Esophagus muscularis mucosa (tissue), 4 donors: ENCODE measurements at places on chromosomes 6 and 20. TPM values are rescaled to one million over a fixed set of nuclear protein-coding genes. Genes with fewer than 3 reads are reported as not detected.

Gene SIRPD
- total RNA-seq, result not detected

DNA sequence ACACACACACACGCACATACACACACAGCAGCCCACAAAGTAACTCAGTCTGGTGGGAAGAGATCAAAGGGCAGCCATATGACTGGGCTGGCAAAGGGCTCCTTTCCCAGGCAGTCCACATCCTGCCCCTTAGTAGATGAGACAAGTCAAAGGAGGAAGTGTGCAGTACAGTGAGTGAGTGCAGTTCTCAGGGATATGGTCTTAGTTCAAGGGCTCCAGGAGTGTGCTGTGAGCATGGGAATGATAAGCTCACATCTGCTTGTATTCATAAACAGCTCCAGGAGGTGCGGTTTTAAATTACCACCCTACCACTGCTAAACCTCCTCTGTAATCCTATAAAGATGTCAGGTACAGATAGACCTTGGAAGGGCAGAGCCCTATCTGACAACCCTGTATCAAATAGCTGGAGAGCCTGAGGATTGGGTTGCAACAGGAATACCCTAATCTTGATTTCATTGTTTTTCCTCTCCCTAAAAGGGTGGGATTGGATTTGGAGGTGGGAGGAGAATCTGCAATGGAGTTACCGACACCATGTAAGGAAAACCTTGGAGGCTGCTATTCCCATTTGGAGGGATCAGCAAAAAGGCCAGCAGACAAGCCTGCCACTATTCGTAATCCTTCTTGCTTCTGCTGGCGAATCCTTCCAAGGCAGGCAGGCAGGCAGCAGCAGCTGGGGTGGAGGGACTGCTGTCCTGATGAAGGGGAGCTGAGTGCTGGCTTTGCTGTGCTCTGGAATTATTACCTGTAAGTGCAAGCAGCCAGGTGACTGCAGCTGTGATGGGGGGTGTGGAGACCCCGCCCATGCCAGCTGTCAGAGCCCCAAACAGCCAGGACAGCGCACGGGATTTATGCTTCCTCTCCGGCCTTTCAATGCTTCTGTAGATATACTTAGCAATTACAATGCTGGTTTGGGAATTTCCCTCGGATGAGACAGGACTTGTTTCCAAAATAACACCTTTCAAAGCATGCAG is 342.7 kb downstream of the PRL start:
- H3K4me1 ChIP-seq, result peaks cover 38% of the 10 kb centered on the region
- peak overlapping the region; percentile 59 for H3K27ac ChIP-seq
- DNase-seq, result no peak
- H3K36me3 ChIP-seq, result no peaks in the 10 kb centered on the region
- no peak overlapping the region for H3K4me3 ChIP-seq
- H3K27me3 ChIP-seq, result no peaks in the 10 kb centered on the region

GRCh38 chr6:43725643-43726580 is 38.3 kb upstream of the MRPS18A start:
- no peaks in the 10 kb centered on the region for H3K27me3 ChIP-seq
- H3K27ac ChIP-seq, result no peak overlapping the region
- H3K4me3 ChIP-seq, result no peak overlapping the region
- no peak for DNase-seq

Gene ANGPT4
- total RNA-seq, result not detected

Gene BMP7
- total RNA-seq, result 6.3 TPM

GRCh38 chr6:151096255-151096612 is 143.5 kb upstream of the AKAP12 start:
- no peaks in the 10 kb centered on the region for H3K4me1 ChIP-seq
- no peaks in the 10 kb centered on the region for H3K27me3 ChIP-seq
- H3K27ac ChIP-seq, result no peak overlapping the region
- H3K4me3 ChIP-seq, result no peak overlapping the region
- no peak for DNase-seq
- peaks cover 7% of the 10 kb centered on the region for H3K36me3 ChIP-seq

DNA sequence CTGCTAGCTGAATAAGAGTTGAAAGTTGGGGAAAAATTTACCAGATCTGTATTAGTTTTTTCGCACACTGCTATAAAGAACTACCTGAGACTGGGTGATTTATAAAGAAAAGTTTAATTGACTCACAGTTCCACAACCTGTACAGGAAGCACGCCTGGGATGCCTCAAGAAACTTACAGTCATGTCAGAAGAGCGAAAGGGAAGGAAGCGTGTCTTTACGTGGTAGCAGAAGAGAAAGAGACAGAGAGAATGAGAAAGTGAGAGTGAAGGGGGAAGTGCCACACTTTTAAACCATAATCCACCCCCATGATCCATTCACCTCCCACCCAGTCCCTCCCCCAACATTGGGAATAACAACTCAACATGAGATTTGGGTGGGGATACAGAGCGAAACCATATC is 79.6 kb downstream of the KHDC1L start:
- no peaks in the 10 kb centered on the region for H3K4me1 ChIP-seq
- no peaks in the 10 kb centered on the region for H3K36me3 ChIP-seq
- no peaks in the 10 kb centered on the region for H3K27me3 ChIP-seq
- no peak overlapping the region for H3K4me3 ChIP-seq
- H3K27ac ChIP-seq, result no peak overlapping the region
- no peak for DNase-seq

DNA sequence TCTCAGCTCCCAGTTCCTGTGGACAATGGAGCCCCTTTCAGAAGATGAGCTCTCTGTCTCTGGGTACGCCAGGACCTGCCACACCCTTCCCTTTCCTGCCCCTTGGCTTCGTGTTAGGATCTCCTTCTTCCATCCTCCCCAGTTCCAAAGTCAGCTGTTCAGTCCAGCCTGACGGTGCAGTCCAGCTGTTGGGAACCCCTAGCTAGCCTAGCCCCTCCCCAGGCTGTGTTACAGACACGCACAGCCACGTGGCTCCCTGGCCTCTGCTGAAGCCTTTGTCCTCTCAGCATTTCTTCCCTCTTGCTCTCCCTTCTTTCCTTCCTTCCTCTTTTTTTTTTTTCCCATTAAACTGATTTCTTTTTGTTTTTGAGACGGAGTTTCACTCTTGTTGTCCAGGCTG is 12.4 kb upstream of the TFAP2C start:
- H3K36me3 ChIP-seq, result no peaks in the 10 kb centered on the region
- no peak overlapping the region for H3K4me3 ChIP-seq

- H3K27ac ChIP-seq, result no peak overlapping the region
- no peak overlapping the region for H3K4me3 ChIP-seq
- peaks cover 25% of the 10 kb centered on the region for H3K4me1 ChIP-seq
- no peak for DNase-seq
These were observed 297.4 kb downstream of the THBS2 start for GRCh38 chr6:168956141-168956838.
